ENCODE measurements at places on chromosomes 1 and 21. TPM values are rescaled to one million over a fixed set of nuclear protein-coding genes. Genes with fewer than 3 reads are reported as not detected.

DNA sequence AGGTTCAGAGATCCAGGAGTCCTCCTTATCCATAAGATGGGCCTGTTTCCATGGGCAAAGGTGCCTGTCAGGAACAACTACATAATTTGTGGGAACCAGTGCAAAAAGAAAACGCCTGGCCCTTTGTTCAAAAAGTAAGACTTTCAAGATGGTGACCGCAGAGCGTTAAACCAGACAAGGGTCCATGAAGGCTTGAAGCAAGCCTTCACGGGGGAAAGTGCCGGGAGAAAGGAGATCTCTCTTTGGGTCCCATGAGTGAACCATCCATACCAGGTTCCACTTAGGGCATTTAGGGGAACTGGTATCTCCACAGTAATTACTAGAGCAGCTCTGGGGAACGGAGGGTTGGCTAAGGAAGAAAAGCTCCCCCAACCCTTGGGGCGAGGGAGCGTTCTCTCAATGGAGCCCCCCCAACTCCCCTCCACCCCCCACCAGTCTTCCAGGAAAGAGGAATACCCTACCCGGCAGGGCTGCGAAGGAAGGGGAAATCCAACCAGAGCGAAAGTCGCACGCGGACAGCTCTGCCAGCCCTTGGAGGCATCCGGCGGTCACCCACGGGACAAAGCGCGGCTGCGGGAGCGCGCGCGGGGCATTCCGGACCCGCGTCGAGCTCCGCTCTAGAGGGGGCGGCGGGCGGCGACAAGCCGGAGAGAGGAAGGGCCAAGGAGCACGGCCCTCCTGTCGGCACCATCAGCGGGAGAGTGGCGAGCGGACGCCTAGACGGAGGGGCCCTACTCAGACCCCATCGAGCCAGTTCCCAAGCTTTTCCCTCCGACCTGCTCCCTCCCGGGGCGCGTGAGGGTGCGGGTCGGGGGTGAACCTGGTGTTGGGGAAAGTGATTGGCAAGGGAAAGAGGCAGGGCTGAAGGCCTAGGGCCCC is 687 bp upstream of the RASSF5 start:
- no peak for DNase-seq

GRCh38 chr1:1182491-1183220 is 9.0 kb downstream of the TTLL10 start:
- DNase-seq: no peak

GRCh38 chr1:161196521-161197451 is 2.1 kb downstream of the ADAMTS4 start:
- DNase-seq: no peak

Gene TSPEAR
- not detected for total RNA-seq

GRCh38 chr1:221025956-221026355 is 146.7 kb downstream of the HLX start:
- DNase-seq: peak; percentile 45

GRCh38 chr1:226310637-226311195 is 1.8 kb upstream of the LIN9 start:
- DNase-seq: peak; percentile 15

- no peak for DNase-seq
Observed at GRCh38 chr1:232333419-232333767, 296.5 kb downstream of the SIPA1L2 start.

DNA sequence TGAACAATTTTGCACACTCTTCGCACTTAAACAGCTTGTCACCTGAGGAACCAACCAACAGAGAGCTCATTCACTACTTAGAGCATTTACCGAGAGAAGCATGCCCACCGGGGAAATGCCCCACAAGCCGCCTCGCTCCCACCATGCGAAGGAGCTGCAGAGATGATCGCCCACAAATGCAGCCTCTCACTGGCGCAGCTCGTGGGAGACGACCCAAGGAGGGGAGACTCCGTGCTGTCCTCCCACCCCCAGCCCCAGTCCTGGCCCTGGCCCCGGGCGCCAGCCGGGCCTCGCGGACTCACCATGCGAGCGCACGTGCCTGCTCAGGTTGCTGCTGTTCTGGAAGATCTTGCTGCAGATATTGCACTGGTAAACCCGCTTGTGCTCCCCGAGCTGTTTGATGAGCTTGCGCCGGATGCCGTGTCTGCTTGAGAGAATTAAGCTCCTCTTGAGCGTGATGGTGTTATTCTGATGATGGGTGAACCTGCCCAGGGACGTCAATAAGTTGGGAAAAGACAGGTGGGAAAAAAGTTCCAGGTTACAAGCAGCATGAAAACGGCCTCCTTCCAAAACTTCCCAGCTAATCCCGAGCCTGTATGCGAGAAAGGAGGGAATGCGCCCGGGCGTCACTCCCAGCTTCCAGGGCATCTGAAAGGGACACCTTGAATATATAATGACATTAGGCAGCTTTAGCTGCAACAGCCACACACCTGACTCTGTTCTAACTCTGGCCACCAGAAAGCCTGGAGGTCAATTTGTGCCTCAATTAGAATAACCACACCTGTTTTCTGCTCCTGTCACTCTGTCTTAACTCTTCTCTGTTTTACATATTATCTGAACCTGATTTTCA is 42.8 kb downstream of the PRDM15 start:
- no peak for DNase-seq

Gene CD55
- total RNA-seq: 41.5 TPM

DNA sequence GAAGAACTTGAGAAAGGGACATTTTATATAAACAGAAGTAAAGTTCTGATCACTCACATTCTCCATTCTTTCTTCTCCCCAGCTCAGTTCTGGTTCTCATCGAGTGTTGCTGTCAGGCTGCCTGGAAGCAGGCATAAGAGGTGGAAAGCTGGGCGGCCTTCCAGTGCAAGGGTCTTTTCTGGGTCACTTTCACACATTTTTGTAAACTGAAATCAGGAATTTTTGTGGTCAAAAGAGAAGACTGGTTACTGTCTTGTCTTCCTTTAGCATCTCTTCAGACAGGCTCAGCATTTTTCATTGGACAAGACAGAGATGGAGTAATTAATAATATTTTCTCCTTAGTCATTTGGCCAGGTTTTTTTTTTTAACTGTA is 93.7 kb downstream of the CTH start:
- DNase-seq: peak; percentile 46

- DNase-seq: no peak
Observed at GRCh38 chr1:172268237-172268636, 152.2 kb upstream of the C1orf105 start.

DNA sequence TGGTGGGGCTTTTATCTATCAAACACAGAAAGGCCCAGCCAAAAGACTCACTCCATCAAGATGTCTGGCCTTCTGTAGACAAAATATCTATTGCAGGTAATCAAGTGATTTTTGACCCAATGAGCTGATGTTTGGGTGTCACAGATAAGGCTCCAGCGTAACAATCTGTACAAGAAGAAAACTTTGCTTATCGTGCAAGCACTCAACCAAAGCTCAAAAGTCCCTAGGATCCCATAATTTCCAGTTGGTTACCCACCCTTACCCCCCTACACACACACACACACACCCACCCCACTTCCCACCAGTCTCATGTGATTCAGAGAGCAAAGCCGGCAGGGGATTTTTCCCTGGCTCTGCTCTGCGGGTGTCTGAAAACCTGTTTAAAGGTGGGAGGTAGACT is 5.8 kb downstream of the ITPKB start:
- no peak for DNase-seq

DNA sequence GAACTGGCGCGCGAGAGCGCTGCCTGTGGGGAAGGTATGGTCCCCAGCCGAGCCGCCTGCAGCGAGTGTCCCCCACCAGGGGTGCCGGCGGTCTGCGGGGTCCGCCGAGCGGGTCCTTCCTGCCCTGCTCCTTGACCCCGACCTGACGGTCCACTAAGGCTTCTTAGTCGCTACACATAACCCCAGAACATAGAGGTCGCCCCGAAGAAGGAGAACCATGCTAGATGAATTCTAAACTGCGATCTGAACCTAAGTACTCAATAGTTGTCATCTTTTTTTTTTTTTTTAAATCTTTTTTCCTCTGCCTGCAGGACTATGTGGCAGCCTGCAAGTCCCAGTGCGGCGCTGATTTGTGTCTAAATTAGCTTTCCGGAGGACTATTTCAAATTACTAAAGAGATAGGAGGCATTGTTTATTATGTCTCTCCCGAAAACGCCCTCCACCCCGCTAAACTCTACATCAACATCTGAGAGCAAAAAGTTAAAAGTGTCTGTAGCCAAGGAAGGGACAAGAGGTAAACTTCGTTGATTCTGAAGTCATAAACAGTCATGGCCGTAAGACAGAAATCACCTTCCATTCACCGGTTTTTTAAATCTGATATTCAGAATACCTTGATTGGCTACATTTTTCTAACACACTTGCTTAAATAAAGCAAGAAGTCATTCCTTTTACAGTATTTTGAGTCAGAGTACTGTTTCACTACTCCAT is 476 bp downstream of the AXDND1 start:
- no peak for DNase-seq

Gene CTSS
- 2.6 TPM for total RNA-seq

Gene HRNR
- total RNA-seq: not detected

Gene NPHS2
- not detected for total RNA-seq

DNA sequence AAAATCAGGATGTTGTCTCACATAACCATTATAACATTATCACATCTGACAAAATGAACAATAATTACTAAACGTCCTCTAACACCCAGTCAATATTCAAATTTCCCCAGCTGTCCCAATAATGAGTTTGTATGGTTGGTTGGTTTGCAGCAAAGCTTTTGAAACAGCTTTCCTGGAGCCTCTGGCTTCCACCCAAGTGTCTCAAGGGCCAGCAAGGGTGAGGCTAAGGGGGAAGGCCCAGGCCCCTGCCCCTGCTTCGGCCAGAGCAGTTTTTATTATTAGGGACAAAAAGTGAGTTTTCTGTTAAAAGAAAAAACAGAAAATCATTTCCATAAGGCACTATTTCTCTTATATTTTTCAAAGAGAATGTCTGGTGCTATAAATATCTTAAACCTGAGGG is 19.1 kb upstream of the AVPR1B start:
- DNase-seq: no peak

Gene ESPN
- not detected for total RNA-seq

DNA sequence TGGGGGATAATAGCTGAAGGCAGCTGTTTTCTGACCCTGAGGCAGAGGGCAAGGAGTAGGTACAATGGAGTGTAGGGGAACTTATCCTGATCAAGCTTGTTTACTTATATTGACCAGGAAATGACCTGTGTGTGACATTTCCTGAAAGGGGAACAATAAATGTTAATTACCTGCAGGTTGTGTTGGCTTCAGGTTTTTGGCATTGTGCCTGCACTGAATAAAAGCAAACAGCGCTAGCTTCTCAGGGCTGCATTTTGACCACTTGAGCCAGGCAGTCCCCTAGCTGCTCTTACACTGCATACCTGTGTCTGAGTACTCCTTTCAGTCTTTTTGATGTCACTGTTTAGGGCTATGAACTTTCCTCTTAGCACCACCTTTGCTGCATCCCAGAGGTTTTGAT is 40.6 kb downstream of the DRAM2 start:
- DNase-seq: no peak

DNA sequence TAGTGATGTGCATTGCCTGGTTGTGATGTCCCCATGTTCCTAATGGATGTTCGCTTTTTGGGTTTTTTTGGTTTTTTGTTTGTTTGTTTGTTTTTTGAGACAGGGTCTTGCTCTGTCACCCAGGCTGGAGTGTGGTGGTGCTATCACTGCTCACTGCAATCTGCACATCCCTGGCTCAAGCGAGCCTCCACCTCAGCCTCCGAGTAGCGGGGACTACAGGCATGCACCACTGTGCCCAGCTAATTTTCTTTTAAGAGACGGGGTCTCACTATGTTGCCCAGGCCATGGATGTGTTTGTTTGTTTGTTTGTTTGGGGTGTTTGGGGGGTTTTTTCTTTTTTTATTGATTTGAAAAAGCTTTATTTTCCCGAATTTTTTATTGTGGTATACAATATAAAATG is 2.1 kb downstream of the COL6A2 start:
- DNase-seq: no peak

DNA sequence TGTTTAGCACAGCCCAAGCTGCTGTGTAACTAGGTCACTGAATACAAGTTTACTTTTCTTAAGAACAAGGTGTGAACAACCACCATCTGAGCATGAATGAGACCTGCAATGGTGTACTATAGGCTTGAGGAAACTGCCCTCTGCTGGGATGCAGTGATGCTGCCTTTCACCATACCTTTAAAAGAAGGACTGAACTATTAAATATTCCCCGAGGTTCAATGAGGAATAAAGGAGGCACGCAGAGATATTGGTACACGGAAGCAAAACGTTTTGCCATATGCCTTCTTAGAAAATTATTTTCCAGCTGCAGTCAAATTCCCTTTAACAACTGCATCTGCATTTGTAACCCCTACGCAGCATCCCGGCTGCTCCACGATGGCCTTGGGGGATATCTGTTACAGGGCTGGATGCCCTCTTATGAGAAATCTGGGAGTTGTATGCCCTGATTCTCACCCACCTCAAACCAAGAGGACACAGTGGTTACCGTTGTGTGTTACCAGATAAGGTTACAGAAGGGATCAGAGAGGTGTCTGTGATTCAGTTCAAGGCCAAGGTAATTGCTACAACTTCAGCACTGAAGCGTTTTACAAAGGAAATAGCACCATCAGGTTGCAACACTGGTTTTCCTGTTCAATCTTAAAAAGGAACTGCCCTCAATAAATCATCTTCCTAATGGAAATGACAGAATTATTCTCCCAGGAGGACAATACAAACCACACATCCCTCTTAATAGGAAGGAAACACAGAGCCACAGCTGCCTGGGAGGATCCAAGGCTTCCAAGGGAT is 470.5 kb downstream of the LTN1 start:
- no peak for DNase-seq

DNA sequence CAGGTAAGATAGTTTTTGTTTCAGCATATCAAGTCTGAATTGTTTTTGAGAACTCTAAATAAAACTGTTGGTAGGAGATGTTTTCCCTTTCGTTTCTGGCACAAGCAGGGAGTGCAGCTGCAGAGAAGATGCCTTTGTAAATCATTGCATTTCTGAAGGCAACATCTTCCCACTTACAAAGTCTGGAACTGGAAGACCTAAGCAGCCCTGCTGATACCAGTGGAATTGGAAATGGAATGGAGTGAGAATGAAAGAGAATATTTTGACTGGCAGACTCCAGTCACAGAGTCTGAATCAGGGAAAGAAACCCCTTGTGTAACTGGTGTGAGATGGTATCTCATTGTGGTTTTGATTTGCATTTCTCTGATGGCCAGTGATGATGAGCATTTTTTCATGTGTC is 815.6 kb downstream of the LTN1 start:
- no peak for DNase-seq

DNA sequence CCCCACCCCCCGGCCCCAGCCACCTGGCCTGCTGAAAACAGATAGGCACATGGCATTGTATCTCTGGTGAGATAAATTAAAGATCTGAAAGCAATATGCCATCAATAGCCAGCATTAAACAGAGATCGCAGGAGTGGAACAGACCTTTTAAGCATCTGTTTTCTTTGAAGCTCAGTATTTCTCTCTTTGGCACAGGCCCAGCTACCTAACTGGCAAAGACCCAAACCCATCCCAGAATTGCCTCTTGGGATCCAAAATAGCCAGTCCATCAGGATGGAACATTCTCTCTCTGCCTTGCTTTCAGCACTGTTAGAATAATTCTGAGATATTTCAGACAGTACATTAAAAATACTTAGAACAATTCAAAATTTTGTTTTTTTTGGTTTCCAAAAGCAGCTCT is 46.0 kb downstream of the KCNJ6 start:
- DNase-seq: no peak

Gene HUNK
- total RNA-seq: not detected
